Vagina (tissue), 2 donors: ENCODE measurements at places on chromosomes 5 and 9.

DNA sequence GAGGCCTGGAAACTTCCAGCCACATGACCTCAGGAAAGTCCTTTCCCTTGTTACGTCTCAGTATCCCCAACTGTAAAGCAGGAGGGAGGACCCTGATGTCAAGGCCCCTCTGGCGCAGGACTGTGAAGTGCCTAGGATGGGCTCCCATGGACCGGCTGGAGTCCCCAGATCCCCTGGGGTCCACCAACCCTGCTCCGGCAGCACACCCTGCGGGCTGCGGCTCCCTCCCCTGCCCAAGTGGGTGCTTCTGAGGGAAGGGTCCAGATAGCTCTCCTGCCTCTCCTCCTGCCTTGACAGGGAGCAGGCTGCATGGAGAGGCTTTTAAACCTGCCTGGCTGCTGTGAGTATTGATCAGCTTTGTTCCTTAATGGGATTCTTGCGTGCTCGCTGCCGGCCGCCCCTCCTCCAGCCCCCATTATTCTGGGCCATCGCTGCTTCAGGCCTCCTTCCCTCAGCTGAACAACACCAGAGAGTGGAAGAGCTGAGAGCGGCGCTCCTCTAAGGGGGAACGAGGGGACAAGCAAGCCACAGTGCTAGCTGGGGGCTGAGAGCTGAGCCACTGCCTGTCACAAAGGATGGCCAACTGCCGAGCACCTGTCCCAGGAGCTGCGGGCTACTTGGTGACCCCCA is 25.6 kb upstream of the NTNG2 start:
- peaks cover 2% of the 10 kb centered on the region for H3K4me1 ChIP-seq
- DNase-seq: no peak
- no peak overlapping the region for H3K4me3 ChIP-seq
- peaks cover 2% of the 10 kb centered on the region for H3K27me3 ChIP-seq
- H3K27ac ChIP-seq: no peak overlapping the region

DNA sequence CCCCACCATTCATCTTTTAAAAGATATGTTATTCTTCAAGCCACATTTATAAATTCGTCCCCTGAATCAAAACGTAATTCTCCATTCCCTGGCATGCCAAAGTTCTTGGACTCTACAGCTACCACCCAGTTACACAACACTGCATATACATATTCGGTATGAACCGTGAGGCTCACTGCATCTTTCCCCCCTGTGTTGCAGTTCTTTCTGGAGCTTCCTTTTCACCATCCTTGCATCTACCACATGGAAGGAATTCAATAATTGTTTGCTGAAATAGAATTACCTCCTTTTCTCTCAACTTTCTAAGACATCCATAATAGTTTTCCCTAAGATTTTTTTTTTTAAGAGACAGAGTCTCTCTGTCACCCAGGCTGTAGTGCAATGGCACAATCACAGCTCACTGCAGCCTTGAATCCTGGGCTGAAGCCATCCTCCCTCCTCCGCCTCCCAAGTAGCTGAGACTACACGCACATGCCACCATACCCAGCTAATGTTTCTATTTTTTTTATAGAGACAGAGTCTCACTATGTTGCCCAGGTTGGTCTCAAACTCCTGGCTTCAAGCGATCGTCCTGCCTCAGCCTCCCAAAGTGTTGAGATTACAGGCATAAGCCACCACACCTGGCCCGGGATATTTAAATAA is 3.3 kb downstream of the LPAR1 start:
- no peaks in the 10 kb centered on the region for H3K36me3 ChIP-seq
- peaks cover 14% of the 10 kb centered on the region for H3K4me1 ChIP-seq
- H3K27me3 ChIP-seq: no peaks in the 10 kb centered on the region
- no peak for DNase-seq
- peak overlapping the region; percentile 66 for H3K4me3 ChIP-seq

DNA sequence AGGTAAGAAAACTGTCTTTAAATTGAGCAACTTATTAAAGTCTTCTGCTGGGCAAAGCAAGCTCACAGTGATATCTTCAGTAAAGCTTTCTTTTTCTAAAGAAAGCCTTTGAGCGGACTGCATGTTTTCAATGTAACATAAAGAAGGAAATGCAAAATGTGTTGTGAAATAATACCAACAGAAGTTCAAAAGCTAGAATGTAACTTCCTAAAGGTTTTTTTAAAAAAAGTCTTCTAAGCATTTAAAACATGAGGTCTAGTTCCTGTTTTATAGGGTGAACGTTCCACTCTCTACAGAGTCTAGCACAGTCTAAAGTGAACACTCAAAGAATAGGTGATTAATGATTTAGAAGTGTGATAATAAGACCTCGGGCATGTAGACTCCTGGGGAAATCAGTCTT is 62.9 kb downstream of the DENND1A start:
- no peak for DNase-seq
- no peak overlapping the region for H3K4me3 ChIP-seq
- no peaks in the 10 kb centered on the region for H3K27me3 ChIP-seq
- H3K4me1 ChIP-seq: peaks cover 25% of the 10 kb centered on the region
- no peak overlapping the region for H3K27ac ChIP-seq

- H3K4me1 ChIP-seq: no peaks in the 10 kb centered on the region
- DNase-seq: no peak
- H3K27me3 ChIP-seq: no peaks in the 10 kb centered on the region
- H3K4me3 ChIP-seq: no peak overlapping the region
These were observed 167.5 kb downstream of the CDK5RAP2 start for GRCh38 chr9:120412425-120412951.

GRCh38 chr9:11755951-11756350 is 937.2 kb upstream of the TYRP1 start:
- H3K27me3 ChIP-seq: no peaks in the 10 kb centered on the region
- no peaks in the 10 kb centered on the region for H3K36me3 ChIP-seq
- no peak overlapping the region for H3K4me3 ChIP-seq
- DNase-seq: no peak
- no peaks in the 10 kb centered on the region for H3K4me1 ChIP-seq
